Posterior vena cava (tissue), 2 donors: ENCODE measurements at places on chromosomes 6 and 20.

DNA sequence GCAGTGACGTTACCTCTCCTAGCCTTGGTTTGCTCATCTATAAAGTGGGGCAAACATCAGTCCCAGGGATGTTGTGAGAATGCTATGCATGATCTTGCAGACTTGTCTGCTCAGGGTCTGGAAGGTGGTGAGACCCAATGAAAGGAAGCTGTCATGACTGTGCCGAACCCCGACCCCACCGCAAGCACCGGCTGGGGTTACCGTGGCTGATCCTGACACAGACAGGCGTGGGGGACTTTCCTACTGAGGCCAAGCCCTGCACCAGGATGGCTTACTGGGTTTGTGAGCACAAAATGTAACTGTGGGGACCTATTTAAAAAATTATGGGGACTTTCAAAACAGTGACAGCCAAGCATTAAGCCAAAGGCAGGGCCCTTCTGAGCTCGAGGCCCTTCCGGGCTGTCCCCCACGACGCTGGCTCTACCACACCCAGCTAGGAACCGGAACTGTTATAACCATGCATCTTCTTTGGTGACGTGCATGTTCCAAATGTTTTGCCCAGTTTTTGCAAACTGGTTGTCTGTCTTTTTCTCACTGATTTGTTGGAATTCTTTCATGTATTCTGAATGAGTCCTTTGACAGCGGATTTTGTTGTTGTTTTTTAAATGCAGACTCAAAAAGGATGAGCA lies 76.6 kb upstream of the PMEPA1 start:
- peak; percentile 58 for DNase-seq

DNA sequence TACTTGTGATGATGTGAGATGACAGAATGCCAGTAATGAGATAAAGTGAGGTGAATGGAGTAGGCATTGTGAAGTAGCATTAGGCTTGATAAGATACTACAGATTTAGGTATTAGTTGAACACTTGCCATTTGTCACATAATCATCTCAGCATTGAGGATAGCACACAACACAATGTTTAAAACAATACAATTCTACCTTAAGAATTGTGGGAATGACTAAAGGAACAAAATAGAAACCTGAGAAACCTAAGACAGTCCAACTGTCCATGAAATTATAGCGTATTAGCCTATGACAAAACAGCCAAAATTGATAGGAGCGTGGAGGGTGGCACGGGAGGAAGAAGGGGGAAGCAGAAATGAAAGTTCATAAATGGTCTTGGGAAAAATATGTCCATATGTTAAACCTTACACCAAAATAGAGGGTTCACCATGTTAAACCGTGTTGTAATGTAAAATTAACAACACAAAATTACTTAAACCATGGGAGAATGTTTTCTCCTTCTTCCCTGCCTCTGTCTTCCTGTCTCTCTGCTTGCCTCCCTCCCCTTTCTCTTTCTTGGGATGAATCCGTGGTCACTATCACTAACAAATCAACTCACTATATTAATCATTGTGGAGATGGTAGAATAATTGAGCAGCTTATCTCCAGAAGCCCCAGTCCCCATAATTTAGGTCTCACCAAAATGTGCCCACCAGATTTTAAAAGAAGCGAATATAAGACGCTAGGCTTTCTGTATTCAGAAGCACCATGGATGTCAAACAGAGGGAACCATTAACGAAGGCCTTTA lies 33.0 kb upstream of the HFE start:
- DNase-seq = no peak

- DNase-seq = no peak
Observed at GRCh38 chr20:18719426-18719825, 94.2 kb upstream of the SCP2D1 start.

DNA sequence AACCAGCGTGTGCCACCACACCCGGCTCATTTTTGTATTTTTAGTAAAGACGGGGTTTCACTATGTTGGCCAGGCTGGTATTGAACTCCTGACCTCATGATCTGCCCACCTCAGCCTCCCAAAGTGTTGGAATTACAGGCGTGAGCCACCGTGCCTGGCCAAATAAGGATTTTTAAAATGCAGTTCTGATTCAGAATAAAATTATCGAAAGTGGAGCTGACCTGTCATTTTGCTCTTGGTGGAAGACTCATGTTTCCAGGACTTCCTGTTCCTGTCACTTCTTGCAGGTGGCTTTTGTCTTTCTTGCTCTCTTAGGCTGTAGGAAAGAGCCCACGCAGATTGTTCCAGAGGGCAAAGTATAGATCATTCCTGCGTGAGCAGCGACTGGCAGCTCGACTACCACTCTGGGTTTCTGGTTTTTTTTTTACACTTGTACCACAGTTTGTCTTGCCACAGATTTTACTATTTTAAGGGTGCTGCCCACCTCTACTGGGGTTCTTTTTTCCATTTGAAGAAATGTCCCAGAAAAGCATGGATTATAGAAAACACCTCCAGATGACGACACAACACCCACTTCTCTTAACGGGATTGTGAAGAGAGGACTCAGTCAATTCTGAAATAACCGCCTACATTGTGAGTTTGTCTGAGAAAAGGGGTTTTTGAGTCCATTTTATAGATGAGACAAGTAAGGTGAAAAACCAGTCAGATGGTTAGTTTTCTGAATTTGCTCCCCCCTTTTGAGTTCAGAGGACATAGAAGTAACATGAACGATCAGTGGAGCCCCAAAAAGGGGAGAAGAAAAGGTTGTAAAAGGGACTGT lies 7.5 kb downstream of the JARID2 start:
- no peak for DNase-seq

GRCh38 chr6:138520463-138520862 lies 21.2 kb upstream of the NHSL1 start:
- DNase-seq = no peak

GRCh38 chr20:47311211-47311610 lies 45.3 kb downstream of the ZMYND8 start:
- peak; percentile 26 for DNase-seq

DNA sequence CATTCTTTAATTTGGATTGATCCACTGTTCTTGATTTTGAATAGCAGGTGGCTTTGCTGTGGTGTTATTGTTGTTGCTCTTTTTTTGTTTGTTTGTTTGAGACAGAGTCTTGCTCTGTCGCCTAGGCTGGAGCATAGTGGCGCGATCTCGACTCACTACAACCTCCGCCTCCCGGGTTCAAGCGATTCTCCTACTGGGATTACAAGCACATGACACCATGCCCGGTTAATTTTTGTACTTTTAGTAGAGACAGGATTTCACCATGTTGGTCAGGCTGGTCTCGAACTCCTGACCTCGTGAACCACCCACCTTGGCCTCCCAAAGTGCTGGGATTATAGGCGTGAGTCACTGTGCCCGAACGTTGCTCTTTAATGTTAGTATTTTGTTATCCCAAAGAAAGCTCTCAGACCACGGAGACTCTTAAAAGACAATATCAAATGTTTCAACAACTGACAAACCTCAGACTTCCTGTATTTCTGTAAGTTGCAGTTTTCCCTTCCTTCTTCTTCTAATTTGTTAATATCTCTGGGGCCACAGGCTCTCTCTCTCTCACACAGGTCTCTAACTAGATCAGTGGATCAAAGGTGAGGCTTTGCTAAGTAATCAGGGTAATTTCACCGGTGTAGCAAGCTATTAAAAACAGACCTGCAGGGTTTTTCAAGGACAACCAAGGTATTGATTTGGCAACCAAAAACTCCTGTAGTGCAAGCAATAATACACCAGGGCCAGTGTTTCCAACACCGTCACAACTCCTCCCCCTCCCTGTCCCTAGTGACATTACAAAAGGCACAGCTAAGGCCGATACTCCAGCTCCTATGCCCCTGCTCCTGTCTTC lies 48.8 kb upstream of the ZNF217 start:
- DNase-seq = no peak

GRCh38 chr6:128280960-128281359 lies 239.4 kb downstream of the PTPRK start:
- DNase-seq = no peak

GRCh38 chr6:106117579-106117978 lies 31.4 kb downstream of the PRDM1 start:
- DNase-seq = no peak
